ENCODE measurements at places on chromosomes 4 and X.

DNA sequence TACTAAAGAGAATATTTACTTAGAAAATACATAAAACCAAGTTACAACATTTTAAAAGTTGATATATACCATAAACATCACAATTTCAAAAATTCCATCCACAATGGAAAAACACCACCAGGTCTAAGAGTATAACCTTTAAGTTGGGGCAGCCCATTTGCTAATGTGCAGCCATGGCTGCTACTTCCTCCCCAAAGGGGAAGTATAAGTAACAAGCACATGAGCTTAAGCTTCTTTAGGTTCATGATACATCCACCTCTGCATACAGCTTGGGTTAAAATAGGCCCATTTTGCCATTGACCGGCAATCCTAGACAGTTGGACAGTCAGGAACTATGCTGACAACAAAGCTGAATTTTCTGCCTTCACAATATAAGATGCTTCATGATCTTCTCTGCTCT lies 16.6 kb upstream of the GASK1B start:
- peak; percentile 60 for DNase-seq

DNA sequence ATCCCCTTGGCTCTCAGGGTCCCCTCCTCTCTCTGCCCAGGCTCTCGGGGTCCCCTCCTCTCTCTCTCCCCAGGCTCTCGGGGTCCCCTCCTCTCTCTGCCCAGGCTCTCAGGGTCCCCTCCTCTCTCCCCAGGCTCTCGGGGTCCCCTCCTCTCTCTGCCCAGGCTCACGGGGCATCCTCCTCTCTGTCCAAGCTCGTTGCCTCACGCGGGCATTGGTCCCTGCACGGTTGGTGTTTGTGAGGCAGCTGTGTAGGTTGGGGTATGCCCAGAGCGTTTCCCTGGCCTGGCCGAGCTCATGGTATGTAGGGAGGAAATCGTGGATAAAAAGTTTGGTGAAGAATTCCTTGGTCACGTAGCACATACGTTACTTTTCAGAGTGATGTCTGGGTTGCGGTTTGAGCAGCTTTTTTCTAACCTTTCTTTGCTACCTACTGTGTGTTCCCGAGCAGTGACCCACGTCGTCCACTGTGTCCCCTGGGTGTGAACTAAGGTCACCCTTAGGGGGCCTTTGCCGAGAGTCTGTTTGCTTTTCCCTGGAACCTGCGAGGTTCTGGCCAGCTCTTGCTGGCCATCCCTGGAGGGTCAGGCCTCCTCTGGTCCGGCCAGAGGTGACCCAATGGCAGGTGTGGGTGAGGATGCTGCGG lies 36.6 kb downstream of the PCGF3 start:
- no peak for DNase-seq

GRCh38 chrX:151776181-151776731 lies 41.7 kb downstream of the CNGA2 start:
- no peak for DNase-seq

GRCh38 chr4:7515390-7515902 lies 80.7 kb upstream of the PSAPL1 start:
- no peak for DNase-seq

- DNase-seq, result no peak
These were observed 505.7 kb downstream of the PACRGL start for GRCh38 chr4:21205821-21206531.

DNA sequence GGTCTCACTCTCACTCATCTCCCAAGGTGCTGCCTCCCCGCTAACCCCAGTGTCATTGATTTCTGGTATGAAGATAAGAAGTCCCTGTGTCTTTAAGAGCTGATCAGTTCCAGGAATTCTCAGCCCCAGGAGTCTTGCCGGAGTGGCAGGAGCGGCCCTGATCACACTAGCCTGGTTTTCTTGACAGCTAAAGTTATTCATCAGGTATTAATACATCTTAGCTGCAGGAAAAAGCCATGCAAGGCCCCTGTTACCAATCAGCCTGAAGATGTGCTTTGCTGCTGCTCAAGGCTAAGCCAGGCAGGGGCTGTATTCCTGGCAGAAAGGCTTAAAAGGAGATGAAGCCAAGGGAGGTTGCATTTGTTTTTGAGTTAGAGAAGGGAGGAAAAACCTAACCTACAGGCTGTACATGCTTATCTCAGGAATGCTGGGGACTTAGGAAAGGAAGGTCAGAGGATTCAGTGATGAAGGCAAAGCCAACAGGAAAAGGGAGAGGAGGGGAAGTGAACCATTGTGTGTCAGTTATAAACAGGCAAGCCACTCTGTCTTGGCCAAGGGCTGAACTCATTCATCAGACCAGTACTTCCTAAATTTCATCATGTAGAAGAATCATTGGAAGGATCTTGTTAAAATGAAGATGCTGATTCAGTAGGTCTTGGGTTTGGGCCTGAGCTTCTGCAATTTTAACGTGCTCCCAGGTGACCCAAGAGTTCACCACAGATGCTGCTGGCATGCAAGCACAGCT lies 8.6 kb downstream of the SRPX start:
- no peak for DNase-seq

- no peak for DNase-seq
These were observed 115.1 kb upstream of the SMIM10 start for GRCh38 chrX:134875671-134876070.

DNA sequence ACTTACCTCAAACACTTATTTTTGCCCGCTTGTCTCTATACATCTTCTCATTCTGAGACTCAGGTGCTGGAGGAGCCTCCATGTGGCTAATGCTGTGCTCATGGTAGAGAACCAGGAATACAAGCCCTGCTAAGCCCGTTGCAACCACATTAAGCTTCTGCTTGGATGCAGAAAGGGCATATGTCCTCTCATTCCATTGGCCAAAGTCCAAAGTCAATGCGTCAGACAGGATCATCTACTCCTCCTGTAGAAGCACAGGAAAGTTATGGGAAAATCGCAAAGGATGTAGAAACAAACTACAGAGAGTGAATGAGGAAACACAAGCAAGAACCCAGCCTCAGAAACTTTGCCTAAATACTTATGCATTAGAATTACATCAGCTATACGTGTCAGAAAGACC lies 124.5 kb upstream of the AGA start:
- no peak for DNase-seq
